Dorsolateral prefrontal cortex (tissue), 122 donors: ENCODE measurements at places on chromosomes 6 and 20. TPM values are rescaled to one million over a fixed set of nuclear protein-coding genes. Genes with fewer than 3 reads are reported as not detected.

DNA sequence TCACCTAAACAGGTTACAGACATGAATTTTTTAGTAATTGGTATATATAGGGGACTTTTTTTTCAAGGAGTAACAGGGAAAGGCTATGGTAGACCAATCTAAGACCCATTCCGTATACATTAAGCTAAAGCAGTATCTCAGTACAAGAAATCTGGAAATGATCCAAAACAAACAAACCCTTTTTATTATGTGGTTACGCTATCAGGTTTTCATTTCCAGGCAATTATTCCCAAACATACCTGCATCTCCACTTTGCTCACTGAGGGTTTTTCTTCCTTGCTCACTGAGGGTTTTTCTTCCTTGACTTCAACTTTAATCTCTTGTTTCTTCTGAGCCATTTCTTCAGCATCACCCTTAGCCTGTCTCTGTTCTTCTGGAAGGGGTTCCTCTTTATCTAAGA is 107.3 kb downstream of the EPB41L2 start:
- DNase-seq: no peak

The NXT1 gene
- total RNA-seq: 7.7 TPM

The SLC35D3 gene
- 0.19 TPM for total RNA-seq

GRCh38 chr6:126376682-126377081 is 36.8 kb downstream of the CENPW start:
- no peak for DNase-seq

DNA sequence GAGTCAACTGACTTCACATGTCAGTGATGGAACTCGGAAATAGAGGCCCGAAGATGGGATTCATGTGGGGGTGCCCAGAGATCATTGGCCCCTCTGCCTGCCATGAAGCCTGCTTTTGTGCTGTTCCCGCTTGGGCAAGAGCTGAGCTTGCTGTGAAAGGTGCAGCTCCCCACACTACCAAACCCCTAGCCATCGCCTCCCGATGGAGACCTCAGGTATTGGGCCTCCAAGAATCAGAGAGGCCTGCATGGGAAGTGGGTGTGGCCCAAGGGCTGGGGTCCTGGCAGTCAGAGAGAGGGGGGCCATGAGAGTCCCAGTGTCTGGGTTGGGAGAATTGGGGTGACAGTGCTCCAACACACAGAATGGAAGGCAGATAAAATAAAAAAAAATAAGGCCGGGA is 160.9 kb downstream of the SOD2 start:
- DNase-seq: no peak
